ENCODE measurements at places on chromosomes 6 and 20.
A peak's percentile ranks its signal among the peaks of the same experiment; 100 is the strongest.

- DNase-seq: no peak
These were observed 113.7 kb upstream of the GGTLC1 start for GRCh38 chr20:24102290-24102689.

DNA sequence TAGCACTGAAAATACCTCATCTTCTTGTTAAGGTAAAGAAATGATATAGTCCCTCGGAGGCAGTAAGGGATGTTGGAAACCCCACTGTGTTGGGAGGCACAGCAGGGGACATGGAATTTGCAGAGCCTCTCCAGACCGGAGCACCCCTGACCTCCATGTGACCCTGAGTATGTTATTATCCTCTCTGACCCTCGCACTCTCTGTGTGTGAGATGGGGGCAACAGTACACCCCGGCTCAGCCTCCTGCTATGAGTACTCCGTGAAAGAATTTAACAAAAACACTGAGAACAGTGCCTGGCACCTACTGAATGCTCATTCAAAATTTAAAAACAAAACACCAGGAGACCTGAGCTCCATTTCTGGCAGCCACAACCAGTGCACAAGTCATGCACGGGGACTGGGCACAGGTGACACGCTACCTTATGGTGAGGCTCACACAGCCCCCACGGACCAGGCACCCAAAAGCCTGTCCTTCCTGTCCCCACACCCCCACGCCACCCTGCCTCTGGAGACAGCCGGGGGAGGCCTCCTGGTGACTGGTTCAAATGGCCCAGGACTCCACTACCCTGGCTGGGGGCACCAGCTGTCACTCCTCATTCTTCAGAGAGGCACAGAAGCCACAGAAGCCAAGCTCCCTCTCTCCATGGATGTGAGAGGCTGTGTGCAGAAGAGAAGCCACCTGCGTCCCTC is 6.1 kb downstream of the NINL start:
- DNase-seq: no peak

GRCh38 chr6:26554697-26555504 is 16.7 kb downstream of the HMGN4 start:
- DNase-seq: no peak

DNA sequence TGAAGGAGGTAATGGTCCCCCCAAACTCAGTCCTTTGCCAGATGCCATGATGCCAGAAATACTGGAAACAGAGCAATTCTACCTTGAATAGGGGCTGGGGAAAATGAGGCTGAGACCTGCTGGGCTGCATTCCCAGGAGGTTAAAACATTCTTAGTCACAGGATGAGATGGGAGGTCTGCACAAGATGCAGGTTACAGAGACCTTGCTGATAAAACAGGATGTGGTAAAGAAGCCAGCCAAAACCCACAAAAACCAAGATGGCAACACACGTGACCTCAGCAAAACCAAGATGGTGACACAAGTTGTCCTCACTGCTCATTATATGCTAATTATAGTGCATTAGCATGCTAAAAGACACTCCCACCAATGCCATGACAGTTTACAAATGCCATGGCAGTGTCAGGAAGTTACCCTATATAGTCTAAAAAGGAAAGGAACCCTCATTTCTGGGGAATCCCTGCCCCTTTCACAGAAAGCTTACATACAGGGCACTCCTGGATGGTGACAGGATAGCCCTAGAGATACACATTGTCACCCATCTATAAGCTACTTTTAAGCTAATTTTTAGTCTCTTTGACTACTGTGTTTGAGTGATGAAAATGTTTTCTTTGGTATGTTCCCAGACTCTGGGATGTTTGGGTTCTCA is 979.7 kb downstream of the TBC1D32 start:
- DNase-seq: no peak

DNA sequence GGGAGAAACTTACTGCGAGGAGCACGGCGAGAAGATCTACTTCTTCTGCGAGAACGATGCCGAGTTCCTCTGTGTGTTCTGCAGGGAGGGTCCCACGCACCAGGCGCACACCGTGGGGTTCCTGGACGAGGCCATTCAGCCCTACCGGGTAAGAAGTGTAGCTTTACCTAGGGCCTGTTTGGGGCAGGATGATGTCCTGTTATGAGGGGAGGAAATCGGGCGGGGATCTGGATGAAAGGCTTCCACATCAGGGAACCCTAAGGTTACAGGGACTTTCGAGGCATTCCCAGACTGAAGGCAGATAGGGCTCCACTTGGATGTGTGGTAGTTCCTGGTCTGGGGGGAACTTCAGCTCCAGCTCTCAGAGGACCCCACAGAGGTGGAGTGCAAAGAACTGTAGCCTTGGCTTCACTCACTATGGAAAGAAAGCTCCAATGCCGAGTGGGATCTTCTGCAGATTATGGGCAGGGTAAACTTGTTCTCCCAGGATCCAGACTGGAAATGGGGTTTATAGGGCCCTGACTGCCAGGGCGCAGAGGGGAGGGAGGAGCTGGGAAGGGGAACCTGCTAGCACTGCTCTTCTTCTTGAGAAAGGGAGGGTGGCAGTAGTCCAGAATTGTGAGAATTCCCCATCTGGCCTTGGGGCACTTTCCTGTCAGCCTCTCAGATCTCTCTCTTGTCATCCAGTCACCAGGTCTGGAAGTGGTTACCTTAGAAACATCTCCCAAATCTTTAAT is 740 bp downstream of the TRIM15 start:
- no peak for DNase-seq

DNA sequence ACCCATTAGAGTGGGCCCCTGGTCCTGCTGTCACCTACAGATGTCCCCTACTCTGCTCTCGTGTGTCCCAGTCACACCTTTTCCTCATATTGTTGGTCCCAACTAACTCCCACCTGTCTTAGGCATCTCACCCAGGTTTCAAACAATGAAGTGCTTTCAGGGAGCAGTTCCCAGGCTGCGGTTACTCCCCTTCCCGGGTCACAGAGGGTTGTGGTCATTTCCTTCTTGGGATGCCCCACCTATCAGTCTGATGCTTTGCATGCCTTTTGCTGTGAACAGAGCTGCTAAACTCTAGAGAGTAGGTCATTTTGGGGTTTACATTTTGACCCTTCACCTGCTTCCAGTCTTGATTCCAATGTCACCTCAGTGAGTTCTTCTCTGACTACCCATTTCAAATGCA is 181.6 kb downstream of the CDC5L start:
- no peak for DNase-seq

GRCh38 chr20:37317316-37317715 is 27.9 kb downstream of the MANBAL start:
- DNase-seq: no peak

DNA sequence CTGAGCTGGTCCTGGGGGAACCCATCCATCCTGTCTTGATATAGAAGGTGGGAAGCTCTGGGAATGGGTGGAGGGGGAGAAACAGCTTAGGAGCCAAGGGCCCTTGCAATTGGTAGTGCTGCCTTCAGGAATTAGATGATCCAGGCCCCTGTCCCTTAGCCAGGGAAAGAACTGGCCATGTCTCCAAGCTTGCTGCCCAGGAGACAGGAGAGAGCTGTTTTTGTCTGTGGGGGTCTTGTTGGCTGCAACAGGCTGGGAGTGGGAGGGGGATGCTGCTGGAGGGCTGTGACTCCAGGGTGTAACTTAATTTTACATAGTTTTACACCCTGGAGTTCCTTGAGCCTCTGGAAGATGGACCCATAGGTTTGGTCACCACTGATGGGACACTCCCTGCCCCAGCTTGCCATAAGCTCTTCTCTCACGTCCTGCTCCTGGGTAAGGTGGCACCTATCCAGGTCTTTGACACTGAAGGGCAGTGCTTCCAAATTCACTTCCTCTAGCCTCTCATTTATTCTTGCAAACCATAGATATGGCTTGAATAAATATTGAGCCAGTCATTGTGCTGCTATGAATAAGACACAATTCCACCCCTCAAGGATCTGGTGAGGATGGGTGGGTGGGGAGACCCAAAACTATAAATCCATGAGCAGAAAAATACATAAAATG is 16.8 kb downstream of the VEGFA start:
- DNase-seq: no peak

- DNase-seq: no peak
These were observed 117.9 kb upstream of the THBS2 start for GRCh38 chr6:169371344-169372127.

DNA sequence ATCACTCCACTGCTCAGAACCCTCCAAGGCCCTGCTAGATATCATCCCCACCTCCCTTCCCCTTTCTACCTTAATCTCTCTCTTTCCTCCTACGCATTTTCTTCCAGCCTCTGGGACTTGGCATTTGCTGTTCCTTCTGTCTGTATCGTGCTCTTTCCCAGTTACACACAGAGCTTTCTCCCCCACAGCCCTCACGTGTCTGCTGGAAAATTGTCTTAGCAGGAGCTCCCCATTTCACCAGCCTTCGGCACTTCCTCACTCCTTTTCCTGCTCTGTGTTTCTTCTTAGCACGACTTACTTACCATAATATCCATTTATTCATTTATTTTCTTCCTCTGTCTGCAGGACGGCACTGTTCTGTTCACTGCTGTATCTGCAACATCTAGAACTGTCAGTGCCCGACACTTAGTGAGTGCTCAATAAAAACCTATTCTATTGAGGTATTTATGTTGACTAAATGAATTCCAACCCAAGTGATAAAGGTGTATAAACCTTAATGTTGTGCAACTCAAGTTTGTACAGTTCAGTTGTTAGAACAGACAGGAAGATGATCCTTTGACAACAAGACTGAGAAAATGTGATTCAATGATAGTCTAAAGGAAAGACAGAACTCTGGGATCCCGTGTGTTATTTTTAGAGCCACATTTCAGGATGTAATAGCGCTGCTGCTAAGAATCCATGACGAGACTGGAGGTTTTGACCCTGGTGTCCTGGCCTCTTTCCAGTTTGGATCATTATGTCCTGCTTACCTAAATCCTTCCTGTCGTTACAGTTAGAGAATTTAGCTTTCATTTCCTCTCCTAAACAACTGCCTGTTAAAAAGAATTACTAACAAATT is 170.1 kb upstream of the LAMP5 start:
- peak; percentile 27 for DNase-seq

DNA sequence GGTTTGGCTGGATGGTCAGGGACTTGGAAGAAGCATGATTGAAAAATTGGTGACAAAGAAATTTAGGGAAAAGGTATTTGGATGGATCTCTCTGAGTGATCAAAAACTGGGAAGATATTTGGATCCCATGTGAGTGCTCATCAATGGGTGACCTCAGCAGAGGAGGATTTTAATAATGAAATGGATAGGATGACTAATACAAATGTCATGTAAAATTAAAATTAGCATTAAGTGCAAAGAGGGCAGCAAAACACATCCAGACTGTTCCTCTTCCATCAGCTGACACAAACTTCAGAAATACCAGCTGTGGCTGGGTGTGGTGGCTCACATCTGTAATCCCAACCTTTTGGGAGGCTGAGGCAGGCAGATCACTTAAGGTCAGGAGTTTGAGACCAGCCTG is 151.7 kb downstream of the THBS2 start:
- no peak for DNase-seq

DNA sequence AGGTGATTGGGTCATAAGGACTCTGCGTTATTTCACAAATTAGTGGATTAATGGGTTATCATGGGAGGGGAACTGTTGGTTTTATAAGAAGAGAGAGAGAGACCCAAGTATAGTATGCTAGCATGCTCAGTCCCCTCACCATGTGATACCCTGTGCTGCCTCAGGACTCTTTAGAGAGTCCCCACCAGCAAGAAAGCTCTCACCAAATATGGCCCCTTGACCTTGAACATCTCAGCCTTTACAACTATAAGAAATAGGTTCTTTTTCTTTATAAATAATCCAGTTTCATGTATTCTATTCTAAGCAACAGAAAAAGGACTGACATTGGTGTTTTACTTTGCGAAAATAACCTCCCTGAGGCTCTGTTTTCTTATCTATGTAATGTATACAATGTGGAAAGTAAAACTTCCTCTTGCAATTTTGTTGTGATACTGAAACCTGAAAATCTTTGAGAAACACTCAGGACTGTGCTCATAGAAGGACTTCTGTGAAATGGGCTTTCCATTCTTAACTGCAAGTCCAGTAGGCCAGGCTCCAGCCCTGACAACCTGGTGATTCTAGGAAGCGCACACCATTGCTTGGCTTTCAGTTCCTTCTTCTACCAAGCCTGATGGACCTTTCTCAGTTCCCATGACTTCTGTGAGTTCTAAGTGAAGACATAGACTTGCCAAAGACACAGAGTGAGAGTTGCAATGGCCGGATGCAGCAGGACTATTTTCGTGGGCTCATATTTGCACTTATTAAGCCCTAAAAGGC is 21.9 kb downstream of the SIRPD start:
- no peak for DNase-seq

DNA sequence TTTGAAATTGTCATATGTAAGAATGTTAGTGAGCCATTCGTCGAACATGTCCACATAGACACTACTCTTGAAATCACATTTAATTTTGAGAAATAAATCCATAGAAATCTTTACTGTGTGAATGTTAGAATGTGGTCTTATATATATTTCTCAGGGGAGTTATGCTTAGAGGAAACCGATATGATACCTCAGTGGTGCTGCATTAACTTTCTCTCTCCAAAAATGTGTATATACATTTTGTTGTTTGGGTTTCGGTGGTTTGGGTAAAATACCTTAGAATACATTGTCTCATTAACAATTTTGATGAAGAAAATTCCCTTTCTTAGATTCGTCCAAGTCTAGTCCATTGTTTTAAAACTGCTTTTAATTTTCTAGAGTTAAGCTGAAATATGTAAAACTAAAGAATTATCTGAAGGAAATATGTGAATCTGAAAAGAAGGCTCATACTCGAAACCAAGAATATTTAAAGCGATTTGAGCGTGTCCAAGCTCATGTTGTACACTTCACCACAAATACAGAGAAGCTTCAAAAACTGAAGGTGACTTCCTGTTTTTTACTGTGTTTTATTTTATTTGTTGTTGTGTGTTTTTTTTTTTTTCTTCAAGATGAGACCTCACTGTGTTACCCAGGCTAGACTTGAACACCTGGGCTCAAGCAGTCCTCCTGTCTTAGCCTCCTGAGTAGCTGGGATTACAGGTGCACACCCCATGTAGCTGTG is 10.3 kb downstream of the KIZ start:
- no peak for DNase-seq

- no peak for DNase-seq
These were observed 131.0 kb downstream of the GPX5 start for GRCh38 chr6:28656715-28657114.

DNA sequence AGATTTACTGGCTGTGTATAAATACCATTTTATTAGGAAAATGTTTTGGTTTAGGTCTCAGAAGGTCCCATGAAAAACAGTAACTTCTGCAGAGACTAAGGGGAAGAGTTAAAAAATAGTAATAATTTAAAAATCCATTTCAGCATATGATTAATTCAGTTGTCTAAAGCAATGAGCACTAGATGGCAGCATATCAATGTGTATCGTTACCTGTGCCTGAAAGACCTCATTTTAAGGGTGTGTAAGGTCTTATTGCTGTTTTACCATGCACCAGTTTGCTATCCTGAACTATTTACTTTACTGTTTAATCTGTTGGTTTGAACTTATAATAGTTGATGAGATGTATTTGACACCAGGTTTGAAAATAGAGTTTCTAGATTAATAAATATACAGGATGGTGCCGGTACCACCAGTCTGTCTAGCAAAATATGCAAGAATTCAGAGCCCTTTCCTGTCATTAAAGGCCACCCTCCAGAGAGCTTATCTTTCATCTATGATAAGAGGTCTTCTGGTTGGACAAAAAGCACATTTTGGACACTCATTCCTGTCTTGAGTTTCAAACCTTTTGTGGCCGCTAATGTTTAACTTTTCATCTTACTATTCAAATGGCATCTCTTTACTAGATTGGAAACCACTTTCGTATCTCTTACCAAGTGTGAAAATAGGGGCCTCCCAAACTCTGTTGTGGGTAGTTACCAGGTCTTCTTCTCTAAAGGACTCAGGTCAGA is 8.9 kb upstream of the AHI1 start:
- no peak for DNase-seq

GRCh38 chr6:41789390-41789724 is 1.9 kb downstream of the TOMM6 start:
- no peak for DNase-seq

GRCh38 chr6:151757506-151757955 is 50.0 kb upstream of the ESR1 start:
- DNase-seq: no peak
